ENCODE measurements at places on chromosomes 1 and 21.

DNA sequence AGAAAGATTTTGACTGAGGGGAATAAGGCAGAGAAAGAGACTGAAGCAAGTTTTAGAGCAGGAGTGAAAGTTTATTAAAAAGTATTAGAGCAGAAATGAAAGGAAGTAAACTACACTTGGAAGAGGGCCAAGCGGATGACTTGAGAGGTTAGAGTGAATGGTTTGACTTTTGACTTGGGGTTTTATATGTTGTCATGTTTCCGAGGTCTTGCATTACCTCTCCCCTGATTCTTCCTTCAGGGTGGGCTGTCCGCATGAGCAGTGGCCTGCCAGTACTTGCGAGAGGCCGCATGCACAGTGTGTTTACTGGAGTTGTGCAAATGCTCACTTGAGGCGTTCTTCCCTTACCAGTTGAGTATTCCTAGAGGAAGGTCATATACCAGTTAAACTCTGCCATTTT is 13.0 kb upstream of the DENND2D start:
- no peak for DNase-seq

DNA sequence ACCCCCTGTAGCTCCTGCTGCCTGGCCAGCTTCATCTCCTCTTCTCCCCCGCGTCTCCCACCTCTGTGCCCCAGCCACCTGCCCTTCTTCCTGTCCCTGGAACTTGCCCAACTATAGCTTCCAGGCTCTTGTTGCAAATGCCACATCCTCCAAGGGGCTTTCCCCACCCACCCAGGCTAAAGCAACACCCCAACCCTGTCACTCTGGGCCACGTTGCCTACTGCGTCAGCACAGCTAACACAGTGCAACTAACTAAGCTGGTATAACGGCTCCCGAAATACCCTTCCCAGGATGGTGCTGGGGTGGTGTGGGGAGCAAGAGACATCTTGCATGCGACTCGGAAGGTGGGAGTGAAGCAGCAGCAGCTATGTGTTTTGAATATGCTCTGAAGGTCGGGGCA is 19.7 kb downstream of the CAMK2N1 start:
- DNase-seq: peak; percentile 66

DNA sequence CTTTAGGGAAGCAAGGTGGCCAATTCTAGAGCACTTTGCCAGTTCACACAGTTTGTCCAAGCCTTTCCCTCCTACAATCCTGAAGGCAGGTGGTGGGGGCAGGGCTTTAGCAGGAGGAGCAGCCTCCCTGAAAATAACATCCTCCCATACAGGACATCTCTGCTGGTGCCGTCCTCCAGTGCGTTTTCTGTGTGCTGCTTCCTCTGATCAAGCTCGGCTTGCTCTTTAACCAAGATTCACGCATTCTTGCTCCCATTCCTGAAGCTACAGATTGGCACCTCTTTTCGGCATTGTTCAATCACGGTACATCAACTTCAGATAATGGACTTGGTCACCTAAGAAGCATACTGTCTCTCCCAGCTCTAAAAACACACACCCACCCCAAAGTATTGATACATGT is 7.5 kb upstream of the DPT start:
- DNase-seq: no peak

DNA sequence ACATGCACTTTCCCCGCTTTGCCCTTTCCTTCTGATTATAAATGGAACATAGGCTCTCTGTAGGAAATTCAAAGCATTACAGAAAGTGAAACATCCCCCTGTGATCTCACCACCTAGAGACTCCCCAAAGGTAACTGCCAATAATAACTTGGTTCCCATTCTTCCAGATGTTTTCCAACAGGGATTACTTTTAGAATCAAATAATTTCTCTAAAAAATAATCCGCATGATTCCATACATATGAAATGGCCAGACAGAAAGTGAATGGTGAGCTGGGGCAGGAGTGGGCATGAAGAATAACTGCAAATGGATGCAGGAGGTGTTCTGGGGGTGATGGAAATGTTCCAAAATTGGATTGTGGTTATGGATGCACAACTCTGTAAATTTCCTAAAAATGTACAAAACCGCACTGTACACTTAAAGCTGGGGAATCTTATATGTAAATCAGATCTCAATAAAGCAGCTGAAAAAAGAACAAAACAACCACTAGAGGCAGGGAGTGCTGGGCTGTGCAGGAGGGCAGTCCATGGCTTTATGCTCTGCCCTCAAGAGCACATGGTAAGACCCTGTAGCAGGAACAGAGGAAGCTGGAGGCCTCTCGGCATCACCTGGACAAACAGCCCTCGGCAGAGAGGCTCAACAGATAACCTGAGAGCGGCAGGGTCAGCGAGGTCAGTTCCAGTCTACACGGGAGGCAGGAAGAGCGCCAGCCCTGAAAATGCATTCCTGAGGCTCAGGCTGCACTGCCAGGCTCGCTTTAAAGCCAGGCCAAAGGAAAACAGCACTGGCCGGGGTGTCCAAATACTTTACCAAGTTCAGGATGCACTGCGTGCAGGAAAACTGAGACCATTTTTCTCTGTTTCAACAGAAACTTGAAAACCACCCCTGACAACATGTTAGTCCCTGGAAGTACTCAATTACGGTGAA is 39.7 kb downstream of the CAPZB start:
- no peak for DNase-seq
